ENCODE measurements at places on chromosomes 3 and 15.

- no peak for DNase-seq
Measured at GRCh38 chr3:18531662-18532061, 106.5 kb upstream of the SATB1 start.

- DNase-seq, result no peak
Measured at GRCh38 chr15:52114261-52115055, 1.9 kb upstream of the BCL2L10 start.

GRCh38 chr3:85605066-85605465 is 646.3 kb downstream of the CADM2 start:
- DNase-seq, result no peak

- DNase-seq, result no peak
Measured at GRCh38 chr15:33671456-33671855, 296.8 kb upstream of the CHRM5 start.

DNA sequence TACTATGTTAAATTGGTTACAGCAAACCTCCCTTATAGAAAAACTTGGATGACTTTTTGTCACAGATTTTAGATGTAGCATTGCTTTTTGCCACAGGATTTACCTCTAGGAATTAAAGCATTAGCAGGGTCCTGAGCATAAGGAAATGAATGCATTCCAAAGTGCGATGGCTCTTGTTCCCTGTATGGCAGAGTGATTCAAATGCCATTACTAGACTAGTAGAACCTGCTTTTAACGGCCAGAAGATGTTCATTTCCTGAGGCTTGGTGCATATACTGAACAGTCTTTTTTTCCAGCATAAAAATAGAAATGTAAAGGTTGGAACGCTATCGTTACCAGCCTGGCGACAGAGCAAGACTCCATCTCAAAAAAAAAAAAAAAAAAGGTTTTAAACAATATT is 59.4 kb downstream of the WNT5A start:
- DNase-seq, result no peak

DNA sequence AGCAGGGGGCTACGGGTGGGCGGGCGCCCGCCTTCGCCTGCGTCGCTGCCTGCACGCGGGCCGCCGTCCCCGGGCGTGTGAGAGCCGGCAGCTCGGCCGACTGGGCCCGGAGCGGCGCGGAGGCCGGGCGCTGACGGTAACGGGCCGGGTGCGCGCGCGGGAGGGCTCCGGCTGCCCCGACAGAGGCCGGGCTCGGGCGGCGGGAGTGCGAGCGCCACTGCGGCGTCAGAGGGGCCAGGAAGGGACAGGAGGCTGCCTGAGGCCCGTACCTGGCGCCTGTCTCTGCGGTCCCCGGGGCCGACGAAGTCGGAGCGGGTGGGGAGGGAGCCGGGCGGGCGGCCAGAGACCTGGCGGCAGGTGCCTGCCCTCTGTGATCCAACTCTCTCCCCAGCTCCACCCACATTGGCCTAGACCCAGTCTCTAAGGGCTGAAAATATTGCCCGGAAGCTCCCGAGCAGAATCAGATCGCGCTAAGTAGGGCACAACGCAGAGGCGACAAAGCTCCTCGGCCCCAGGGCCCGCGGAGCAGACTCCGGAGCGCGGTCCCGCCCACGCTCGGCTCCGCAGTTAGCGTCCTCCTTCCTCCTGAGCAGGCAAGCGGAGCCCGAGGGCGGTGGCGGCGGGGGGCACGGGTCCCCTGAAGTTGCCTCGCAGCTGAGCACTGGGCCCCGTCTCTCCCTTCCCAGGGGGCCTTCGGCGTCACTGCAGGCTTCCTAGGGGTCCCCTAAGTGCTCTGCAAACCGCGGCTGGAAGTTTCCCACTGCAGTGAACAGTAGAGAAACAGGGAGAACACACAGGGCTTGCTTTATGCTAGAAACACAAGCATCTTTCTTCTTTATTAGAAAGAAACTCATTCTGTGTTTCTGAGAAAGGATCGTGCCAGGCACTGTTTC is at the start of gene MAN2A2:
Gene MAN2A2, plus strand, starts transcription at position 463 of the 893 bp plus-strand sequence. CDS start 906 bp downstream, outside the sequence.
- peak; percentile 46 for DNase-seq

DNA sequence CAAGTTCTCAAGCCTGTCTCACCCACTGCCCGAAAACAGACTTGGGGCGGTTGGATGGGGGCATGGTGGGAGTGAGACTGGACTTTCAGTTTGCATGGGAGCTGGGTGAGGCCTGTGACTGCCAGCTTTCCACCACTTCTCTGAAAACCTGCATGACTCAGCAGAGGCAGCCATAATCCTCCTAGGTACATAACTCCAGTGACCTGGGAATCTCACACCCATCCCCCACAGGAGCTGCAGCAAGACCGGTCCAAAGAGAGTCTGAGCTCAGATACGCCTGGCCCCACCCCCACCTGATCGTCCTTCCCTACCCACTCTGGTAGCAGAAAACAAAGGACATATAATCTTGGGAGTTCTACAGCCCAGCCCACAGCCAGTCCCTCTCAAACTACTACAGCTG is 107.2 kb downstream of the NSMCE3 start:
- no peak for DNase-seq

- DNase-seq, result no peak
Measured at GRCh38 chr3:185824051-185825005, 514 bp downstream of the IGF2BP2 start.

GRCh38 chr15:63763476-63764123 is 70.1 kb downstream of the HERC1 start:
- DNase-seq, result no peak

DNA sequence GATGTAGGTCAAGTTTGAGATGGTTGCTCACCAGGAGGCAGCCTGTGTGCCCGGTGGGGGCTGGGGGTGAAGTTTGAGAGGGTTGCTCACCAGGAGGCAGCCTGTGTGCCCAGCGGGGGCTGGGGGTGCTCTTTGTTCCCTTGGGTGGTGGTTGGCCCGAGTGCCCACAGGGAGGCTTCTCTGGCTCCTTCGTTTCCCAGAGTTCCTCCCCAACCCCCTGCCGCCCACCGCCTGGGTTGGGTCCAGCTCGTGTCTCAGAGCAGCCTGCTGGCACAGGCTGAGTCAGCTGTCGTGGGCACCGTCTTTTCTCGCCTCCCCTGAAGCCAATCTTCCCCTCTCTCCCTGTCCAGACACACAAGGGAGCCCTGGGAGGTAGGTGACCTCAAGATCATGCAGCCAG is 3.1 kb downstream of the APBA2 start:
- no peak for DNase-seq

- no peak for DNase-seq
Measured at GRCh38 chr3:75262661-75263060, 401.5 kb upstream of the FRG2C start.

DNA sequence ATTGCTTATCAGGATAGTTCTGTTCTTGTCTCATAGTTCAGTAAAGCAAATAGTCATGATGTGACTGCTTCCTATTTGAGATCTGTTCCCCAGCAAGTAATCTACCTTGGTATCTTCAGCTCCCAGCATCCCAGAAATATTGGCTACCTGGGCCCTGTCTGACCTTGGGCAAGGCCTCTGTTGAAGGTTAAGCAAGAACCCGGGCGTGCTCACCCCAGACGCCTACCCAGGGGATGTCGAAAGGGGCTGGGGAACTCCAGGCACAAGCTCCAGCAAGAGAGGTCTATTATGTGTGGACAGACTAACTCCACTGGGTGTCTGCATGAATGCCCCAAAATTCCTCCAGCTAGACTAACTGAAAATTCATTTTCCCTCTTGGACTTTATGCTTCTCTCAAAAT is 37.3 kb upstream of the IGF1R start:
- no peak for DNase-seq

DNA sequence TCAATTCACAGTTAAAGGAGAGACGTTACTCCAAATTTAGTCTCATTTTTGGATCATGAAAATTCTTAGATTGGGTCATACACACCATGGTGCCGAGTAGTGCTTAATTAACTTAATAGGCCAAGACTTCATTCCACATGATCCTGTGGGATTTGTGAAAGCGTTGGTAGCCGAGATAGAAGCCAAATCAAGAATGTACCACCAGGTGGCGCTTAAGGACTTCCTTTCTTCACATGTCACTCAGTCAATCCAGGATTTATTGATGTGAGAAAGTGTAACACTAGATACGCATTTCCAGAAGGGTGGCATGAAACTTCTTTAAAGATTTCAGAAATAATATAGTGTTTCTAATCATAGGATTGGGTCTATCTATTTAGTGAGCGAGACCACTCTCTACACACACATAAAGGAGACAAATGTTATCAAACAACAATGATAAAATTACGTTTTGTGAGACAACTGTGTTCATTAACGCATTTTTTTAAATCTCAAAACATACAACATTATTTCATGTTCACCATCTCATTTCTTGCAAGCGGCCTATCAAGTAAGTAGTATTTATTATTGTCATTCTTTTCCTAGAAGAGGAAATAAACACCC is 436.1 kb downstream of the CHL1 start:
- DNase-seq, result no peak

DNA sequence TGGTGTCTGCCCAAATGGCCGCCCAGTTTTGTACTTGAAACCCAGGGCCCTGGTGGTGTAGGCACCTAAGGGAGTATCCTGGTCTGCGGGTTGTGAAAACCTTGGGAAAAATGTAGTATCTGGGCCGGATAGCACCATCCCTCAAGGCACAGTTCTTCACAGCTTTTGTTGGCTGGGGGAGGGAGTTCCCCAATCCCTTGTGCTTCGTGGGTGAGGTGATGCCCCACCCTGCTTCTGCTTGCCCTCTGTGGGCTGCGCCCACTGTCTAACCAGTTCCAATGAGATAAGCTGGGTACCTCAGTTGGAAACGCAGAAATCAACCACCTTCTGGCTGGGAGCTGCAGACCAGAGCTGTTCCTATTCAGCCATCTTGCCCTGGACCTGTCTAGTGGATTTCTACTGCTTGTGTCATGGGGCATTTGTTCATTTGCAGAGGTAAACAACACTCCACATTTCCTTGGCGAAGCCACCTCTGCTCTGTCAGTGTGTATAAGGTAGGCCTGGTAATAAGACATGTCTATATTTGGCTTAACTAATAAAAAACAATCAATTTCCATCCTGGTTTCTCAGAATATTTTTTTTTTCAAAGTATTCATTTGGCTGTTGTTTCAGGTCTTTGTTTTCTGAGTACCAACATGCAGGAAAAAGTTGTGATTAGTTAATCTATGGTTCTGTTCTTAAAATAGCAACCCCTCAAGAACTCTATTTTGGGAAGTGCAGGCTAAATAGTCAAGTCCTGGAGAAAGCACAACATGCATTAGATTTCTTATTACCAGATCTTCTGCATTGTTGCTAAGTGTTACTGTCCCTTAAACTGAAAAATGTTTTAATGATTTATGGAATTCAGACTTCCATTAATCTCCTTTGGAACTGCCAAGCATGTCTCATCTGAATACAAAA is 304.3 kb downstream of the ZIC1 start:
- DNase-seq, result no peak

- DNase-seq, result no peak
Measured at GRCh38 chr3:119796785-119797184, 14.9 kb downstream of the NR1I2 start.

- no peak for DNase-seq
Measured at GRCh38 chr3:72099326-72100079, 314.6 kb upstream of the PROK2 start.

DNA sequence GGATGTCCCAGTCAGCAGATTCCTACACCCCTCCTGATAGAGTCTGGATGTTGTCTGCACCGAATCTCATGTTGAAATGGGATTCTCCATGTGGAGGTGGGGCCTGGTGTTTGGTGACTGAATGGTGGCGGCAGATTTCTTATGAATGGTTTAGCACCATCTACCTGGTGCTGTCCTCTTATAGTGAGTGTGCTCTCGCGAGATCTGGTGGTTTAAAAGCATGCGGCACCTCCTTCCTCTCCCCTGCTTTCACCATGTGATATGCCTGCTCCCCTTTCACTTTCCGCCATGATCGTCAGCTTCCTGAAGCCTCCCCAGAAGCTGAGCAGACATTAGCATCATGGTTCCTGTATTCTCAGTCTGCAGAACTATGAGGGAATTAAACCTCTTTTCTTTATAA is 135.2 kb upstream of the SLC6A11 start:
- no peak for DNase-seq

GRCh38 chr3:52596658-52597265 is 60.4 kb downstream of the UQCC5 start:
- DNase-seq, result no peak

DNA sequence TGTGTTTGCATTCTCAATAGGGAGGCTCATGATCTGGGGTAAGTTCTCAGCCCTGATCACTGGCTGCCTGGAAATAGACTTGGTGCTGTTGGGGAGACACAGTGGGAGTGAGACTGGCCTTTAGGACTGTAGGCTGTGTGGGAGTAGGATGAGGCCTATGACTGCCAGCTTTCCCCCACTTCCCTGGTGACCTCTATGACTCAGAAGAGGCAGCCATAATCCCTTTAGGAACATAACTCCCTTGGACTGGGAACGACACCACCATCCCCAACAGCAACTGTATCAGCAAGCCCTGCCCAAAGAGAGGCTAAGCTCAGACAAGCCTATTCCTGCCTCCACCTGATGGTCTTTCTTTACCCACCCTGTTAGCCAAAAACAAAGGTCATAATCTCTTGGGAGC is 91.3 kb downstream of the SUCNR1 start:
- no peak for DNase-seq

- DNase-seq, result no peak
Measured at GRCh38 chr3:62586356-62586755, 213.0 kb upstream of the FEZF2 start.

- DNase-seq, result no peak
Measured at GRCh38 chr3:97959872-97960271, 12.4 kb downstream of the RIOX2 start.

GRCh38 chr3:160473221-160473620 is 23.6 kb upstream of the TRIM59 start:
- DNase-seq, result no peak

DNA sequence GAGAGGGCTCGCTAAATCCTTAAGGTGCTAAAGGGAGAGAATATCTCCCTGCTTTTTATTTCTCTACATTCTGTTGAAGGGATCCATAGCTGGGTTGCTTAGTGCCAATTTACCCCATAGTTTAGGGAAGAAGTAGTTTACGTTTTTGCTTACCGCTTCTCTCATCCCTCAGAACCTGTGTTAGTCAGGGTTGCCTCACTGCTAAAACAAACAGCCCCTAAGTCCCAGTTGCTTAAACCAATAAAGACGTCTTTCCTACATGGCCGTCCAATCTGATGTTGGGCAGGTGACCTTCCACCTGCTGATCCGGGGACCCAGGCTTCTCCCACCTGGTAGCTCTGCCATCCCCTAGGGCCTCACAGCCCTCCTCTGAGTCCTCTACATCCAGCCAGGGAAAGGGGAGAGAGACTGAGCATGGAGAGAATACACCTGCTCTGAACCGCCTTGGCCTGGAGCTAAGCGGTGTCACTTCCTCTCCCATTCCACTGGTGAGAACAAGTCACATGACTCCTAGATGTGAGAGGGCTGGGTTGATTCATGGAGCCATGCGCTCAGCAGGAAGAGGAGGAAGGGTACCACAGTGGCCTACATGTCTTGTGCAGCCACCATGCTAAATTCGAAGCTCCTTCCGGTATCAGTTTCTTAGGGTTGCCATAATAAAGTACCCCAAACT is 26.3 kb downstream of the DNASE1L3 start:
- DNase-seq, result no peak

GRCh38 chr15:47887241-47887800 is 170.0 kb downstream of the SEMA6D start:
- no peak for DNase-seq

All from T-helper 17 cell (primary cell).